ENCODE measurements at places on chromosomes 7 and 10.

DNA sequence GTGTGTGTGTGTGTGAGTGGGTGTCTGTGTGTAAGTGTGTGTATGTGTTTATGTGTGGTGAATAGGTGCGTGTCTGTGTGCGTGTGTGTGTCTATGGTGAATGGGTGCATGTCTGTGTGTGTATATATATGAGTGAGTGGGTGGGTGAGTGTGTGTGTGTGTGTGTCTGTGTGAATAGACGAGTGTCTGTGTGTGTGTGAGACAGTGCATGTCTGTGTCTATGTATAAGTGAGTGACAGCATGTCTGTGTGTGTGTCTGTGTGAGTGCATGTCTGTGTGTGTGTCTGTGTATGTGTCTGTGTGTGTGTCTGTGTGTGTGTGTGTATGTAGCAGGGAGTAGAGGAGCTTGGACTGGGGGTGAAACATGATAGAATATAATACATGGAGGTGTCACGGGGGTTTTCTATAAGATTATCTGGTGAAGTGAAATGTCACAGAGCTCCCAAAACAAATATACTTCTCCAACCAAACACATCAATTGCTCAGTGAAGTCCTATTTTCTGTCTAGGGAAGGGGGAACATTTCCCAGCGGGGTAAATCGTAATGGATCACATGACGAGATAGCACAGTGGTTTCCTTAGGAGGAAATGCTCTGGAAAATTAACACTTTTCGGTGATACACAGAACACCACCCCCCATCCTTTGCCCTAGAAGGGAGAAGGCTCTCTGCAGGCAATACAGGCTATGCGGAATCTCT lies 723.3 kb upstream of the CELF2 start:
- no peak for DNase-seq

DNA sequence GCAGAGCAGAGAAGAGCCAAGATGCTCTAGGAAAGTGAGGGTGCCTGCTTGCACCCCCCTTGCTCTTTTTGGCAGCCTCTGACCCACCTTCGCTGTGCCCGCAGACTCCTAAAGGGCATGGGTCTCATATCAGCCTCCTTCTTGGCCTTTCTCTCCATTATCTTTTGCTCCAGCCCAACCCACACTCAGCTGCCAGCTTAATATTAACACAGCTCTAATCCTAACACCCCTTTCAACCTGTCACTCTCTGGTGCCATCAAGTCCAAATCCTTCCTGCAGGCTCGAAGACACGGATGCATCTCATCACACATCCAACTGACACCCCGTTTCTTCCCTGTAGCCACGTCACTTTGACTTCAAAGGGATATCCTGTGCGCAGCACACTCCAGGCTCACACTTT lies 171.6 kb upstream of the AUTS2 start:
- no peak for DNase-seq

DNA sequence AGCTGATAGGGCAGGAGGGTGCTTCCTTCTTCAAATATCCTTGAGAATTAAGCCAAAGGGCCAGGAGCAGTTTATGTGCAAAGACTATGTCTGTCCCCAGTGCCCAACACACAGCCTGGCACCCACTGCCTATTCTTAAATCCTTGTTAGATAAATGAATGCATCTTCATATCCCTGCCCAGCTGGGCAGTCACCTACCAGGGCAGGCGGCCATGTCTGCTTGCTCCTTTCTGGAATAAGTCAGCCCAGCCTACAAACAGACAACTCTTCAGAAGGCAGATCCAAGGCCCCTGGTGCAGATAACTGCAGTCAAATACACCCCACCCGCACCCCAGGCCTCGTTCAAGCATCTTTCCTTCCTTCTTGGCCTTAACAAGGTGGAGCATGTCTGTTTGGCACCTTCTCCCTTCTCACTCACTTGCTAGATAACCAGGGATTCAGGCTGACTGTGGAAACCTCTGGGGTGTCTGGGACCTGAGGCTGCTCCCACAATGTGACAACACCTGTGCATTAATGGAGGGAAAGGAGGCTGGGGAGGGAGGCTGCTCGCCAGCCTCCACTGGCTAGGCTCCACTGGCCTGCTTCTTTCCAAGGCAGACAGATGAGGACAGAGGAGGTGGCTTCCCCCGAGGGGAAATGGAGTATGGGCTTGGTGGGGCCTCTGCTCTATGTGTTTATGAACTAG lies 59.9 kb upstream of the COL13A1 start:
- no peak for DNase-seq

DNA sequence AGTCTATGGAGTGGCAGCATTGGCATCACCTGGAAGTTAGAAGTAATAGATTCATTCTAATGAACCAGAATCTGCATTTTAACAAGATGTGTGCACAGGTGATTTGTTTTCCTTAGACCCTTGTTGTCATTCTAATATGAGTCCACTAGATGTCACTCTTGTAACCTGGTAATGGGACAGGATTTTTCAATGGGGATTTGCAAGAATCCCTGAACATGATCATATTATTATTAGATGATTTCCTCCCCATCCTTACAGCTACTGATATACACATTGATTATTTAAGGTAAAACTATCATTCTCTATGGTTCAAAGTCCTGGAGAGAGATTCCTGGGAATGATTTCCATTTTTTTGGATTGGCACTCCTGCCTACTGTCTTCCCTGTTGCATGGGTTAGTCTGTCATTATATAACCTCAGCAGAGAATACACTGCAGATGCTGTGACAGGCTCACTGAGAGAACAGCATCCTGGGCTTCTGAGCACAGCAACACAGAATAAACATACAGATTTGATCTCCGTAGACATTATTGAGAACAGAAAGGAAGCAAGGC lies 194.9 kb downstream of the SUGCT start:
- peak; percentile 65 for DNase-seq

- DNase-seq: no peak
These were observed 180.1 kb upstream of the SMIM30 start for GRCh38 chr7:113298501-113298900.

- DNase-seq: peak; percentile 33
These were observed 2.4 kb upstream of the TAS2R38 start for GRCh38 chr7:141975806-141976523.

DNA sequence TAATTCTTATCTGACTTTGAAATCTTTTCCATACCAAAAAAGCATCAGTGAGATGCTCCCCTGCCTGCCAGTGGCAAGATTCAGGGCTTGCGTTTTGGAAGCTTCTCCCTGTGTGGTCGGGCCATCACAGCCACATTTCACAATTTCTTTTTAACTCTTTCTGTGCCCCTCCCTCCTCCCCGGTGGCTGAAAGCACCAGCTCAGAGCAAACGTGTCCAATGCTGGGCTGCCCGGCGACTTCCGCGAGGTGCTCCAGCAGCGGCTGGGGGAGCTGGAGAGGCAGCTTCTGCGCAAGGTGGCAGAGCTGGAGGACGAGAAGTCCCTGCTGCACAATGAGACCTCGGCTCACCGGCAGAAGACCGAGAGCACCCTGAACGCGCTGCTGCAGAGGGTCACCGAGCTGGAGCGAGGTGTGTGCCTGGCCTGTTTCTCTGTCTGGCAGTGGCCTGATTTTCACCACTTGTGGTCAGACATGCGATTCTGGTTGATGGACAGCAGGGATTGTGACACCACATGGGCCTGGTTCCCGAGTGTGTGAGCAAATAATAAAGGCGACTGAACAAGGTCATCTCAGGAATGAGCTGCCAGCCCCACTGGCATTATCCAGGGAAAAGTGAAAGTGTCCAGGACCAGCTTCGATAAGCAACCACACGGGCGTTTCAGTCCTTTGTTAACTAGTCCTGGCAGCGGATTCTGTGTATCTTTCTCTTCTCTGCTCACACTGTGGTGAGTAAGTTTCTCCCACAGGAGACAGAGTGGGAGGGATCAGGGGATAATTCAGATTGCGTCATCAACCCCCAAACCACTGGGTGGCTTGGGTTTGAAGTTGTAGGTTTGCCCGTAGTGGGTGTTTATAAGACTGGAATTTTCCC lies 2.6 kb downstream of the NPTX2 start:
- peak; percentile 69 for DNase-seq

DNA sequence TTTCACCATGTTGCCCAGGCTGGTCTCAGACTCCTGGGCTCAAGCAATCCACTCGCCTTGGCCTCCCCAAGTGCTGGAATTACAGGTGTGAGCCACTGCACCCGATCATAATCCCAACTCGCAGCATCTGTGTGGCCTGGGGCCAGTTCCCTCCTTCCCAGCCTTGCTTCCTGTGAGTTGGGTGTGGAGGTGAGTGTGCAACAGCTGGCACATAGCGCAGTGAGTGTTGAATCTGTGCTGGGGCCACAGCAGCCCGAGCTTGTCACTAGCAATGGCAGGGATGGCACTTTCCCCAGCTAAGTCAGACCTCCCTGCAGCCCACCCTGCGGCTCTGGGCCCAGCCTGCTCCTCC lies 12.2 kb downstream of the TMEM184A start:
- no peak for DNase-seq

DNA sequence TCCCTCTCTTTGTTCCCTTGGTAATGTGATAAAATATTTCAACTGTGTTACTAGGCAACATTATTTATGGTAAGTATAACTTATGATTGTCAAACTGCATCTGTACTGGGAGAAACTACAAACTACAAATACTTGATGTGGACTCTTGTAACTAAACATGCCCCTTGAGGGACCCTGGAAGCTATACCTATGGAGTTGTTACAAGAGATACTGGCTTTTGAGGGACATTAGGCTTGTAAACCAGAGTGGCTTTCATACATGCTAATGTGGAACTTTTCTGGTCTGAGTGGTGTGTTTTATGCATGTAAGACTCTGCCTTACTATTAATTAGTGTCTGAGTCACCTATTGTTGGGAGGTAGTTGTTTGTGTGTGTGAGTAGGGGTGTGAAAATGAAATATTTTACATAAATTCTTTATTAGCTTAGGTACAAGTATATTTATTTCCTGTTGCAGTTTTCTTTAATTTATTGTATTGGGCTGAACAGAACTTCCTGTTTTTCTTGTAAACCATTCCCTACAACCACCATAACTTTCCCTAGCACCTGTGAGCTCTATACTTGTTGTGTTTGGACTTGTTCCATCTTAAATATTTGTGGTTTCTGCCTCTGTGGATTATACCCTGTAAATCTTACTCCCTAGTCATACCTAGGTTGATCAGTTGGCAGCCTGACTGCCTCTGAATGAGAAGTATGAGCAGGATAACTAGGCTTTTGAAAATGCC lies 49.8 kb downstream of the STK31 start:
- no peak for DNase-seq

GRCh38 chr7:127557803-127558202 lies 27.6 kb downstream of the GCC1 start:
- DNase-seq: no peak
